ENCODE measurements at places on chromosomes 16 and 17.

- peak; percentile 45 for DNase-seq
Observed at GRCh38 chr17:64534187-64534586, 27.4 kb downstream of the CEP95 start.

GRCh38 chr16:22838681-22839080 is 24.7 kb downstream of the HS3ST2 start:
- DNase-seq: no peak

GRCh38 chr17:40266882-40267281 is 20.8 kb upstream of the CDC6 start:
- no peak for DNase-seq

DNA sequence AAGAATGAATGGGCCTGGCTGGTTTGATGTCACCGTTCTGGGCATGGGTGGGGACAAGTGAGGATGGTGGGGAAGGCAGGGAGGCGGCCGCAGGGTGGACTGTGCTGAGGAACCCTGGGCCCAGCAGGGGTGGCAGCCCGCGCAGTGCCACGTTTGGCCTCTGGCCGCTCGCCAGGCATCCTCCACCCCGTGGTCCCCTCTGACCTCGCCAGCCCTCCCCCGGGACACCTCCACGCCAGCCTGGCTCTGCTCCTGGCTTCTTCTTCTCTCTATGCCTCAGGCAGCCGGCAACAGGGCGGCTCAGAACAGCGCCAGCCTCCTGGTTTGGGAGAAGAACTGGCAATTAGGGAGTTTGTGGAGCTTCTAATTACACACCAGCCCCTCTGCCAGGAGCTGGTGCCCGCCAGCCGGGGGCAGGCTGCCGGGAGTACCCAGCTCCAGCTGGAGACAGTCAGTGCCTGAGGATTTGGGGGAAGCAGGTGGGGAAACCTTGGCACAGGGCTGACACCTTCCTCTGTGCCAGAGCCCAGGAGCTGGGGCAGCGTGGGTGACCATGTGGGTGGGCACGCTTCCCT is 6.5 kb upstream of the SERPINF1 start:
- DNase-seq: no peak

- peak; percentile 23 for DNase-seq
Observed at GRCh38 chr17:70254735-70255460, 85.6 kb downstream of the KCNJ2 start.

DNA sequence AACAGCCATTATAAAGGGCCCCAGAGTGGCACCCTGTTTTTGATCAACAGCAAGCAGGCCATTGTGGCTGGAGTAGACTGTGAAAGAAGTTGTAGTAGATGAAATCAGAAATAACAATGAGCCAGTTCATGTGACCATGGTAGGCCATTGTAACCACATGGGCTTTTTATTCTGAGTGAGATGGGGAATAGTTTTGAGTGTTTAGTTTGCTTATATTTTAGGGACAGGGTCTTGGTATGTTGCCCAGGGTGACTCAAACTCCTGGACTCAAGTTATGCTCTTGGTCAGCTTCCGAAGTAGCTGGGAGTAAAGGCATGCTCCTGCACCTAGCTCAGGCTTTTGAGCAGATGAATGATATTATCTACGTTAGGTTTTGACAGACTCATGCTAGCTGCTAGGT is 12.0 kb downstream of the CBFB start:
- no peak for DNase-seq

DNA sequence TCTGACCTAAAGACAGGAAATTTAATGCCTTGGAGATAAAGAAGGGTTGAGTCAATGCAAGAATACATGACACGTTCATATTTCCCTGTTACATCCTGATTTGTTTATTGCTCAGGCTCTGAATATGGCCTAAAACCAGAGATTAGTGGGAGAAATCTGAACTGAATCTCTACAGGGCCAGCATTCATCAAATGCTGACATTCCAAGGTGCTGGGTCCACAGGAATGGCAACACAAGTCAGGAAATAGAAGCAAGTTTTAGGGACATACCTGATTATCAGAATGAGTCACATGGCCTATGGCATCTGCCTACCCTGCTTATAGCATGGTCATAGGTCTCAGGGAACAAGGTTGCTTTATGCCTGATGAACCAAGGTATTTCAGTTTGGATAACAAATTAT is 117.4 kb upstream of the CES5A start:
- no peak for DNase-seq

DNA sequence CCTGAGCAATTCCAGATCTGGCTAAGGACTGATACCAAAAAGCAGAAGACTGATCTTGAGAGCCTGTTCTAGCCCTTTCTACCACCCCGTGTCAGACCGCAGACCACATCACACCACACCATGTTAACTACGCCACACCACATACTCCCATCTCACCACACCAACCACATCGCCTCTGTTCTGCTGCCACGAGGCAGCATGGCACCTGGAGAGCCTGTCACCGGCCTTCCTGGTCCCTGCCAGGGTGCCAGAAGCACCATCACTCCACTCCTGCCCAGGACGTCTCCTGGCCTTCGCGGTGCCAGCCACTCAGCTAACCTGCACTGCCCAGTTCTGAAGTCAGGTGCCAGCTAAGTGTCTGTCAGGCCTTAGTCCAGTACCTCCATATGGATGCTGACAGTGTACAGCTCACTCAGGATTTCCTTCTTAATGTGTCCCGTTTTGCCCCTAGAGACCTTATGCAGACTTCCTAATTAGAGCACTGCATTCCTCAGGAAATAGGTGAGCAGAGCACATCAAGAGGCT is 37.2 kb upstream of the BCAR1 start:
- DNase-seq: no peak

DNA sequence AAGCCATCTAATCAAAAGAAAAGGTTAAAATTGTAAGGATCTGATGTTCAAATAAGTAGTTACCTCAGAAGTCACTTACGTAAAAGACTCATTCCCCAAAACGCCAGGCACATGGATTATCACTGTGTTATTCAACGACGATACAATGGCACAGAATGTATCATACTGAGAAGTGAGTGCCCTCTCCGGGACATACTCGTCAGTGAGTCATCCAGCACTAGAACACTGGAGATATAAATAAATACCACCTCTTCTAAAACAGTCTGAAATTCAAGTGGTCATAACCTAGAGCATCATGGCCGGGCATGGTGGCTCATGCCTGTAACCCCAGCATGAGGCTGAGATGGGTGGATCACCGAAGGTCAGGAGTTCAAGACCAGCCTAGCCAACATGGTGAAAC is 24.9 kb downstream of the USP31 start:
- peak; percentile 68 for DNase-seq

DNA sequence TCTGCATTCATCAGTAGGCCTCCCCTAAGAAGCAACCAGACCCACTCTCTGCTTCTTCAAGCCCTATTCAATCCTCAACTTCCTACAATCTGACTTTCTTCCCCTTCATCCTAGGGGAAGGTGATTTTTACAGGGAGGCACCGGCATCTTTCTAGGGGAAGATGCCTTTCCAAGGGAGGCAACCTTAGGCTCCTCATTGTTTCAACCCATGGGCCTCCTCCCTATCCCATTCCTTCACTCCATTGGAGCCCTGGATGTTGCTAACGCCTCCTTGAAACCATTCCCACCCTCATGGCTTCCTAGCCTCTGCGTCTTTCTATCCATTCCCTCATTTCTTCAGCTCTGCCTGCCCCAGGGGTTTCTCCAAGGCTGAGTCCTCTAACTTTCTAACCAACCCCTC is 2.7 kb upstream of the CUEDC1 start:
- no peak for DNase-seq

DNA sequence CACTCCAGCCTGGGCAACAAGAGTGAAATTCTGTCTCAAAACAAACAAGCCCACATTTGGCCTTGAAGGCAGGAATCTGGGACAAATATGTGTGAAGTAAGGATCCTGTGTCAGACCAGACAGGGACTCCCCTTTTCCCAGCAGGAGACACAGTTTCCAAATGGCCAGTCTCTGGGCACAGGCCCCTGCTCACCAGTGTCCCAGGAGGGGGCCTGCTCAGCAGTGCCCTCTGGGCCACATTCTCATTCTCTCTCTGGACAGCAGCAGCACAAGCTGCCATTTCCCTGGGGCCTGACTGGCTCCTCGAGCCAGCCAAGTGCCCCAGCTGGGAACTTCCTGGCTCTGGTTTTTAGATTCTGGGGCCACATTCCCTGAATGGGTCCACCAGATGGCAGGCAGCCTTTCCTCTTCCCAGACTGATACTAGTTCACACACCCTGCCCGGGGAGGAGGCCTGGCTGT is 11.7 kb upstream of the MNT start:
- no peak for DNase-seq

DNA sequence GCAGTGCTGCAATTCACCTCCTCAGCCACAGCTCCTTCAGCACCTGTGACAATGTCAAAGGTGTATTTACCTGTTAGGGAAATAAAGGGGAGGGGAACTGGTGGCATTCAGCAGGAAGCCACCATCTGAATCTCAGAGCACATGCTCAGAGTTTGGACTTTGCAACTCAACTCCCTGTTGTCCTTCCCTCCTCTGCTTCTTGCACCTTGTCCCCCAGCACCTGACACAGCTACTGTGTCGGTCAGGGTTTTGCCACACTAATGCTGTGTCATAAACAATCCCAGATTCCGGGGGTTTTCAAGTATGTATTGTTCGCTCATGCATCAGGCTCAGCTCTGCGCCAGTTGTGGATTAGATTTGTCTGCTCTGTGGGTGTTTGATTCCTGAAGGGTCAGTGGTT is 43.7 kb downstream of the HSBP1 start:
- no peak for DNase-seq

- DNase-seq: no peak
Observed at GRCh38 chr16:49523435-49524159, 150.0 kb downstream of the C16orf78 start.

- no peak for DNase-seq
Observed at GRCh38 chr17:50957600-50958575, 91.7 kb upstream of the TOB1 start.

DNA sequence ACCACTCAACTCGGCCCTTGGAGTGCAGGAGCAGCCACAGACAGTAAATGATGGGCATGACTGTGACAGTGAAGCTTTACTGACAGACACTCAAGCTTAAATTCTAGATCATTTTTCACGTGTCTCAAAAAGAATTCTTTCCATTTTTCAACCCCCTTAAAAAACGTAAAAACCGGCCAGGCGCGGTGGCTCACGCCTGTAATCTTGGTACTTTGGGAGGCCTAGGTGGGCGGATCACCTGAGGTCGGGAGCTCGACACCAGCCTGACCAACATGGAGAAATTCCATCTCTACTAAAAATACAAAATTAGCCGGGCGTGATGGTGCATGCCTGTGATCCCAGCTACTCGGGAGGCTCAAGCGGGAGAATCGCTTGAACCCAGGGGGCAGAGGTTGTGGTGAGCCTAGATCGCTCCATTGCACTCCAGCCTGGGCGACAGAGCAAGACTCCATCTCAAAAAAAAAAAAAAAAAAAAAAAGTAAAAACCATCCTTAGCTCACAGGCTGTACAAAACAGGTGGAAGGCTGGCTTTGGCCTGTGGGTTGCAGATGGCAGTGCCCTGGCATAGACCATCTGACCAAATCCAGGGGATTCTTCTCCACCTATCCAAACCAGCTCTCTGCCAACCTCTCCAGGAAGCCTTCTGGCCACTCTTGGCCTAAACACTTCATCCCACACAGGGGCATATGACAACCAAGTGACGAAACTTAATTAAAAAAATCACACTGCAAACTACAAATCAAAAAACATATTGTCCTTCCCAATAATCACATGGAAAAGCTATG is 18.3 kb downstream of the TBC1D16 start:
- DNase-seq: no peak

- DNase-seq: peak; percentile 28
Observed at GRCh38 chr16:48408688-48409087, 23.5 kb upstream of the SIAH1 start.

- no peak for DNase-seq
Observed at GRCh38 chr17:63488851-63489250, 12.0 kb downstream of the ACE start.

GRCh38 chr17:10292057-10292937 is 80.5 kb downstream of the MYH13 start:
- peak; percentile 53 for DNase-seq

DNA sequence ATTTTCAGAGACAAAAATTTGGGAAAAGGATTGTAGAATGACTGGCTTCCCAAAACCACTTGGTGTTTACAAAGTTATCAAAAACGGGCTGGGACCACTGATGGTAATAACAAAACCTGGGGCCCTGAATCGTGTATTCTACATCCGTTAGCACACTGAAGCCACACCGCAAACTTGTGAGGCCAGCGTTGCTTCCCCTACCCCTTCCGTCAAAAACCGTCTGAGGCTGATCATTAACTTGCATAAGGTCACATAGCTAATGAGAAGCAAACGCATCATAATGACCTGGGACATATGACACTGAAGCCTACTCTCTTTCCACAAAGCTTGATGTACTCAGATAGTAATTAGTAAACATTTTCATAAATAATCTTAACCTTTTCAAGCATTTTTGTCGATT is 704.3 kb downstream of the MAF start:
- no peak for DNase-seq

DNA sequence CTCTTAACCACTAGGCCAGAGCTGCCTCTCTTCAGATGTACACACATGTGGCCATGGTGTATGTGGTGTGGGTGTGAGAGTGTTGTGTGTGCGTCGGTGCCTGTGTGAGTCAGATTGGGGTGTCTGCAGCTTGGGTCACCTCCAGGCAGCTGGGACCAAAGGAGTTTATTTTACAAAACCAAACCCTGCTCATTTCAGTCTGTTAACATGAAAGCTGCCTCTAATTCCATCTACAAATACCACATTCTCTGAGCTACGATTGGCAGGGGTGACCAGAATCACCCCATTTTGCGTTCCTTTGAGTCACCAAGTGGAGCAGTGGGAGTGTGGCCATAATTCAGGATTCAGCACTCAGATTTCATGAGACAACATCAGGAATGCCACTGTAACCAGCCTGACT is 105.3 kb downstream of the IRX5 start:
- DNase-seq: no peak

DNA sequence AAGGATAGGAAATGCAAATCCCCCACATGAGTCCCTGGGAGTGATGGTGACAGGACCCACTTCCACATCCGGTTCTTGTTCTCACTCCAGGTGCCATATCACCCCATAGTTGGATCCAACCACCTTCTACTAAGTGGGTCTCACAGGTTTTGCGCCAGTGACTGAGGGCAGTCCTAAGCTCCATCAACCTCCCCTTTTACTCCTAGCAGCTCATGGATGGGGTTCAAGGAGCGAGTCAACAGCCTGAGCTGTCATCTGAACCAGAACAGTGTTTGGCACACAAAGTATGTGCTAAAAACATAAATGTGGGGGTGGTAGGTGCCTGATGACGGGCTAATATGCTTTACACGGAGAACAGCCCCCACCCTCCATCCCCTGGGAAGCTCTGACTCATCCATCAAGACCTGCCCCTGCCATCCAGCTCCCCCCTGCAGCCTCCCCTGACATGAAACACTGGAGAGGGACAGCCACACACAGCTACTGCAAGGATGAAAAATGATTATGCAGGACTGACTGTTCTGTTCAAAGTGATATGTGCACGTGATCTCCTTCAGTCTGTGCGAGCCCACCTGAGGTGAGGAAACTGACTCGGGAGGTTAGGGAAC is 143.2 kb upstream of the CDH5 start:
- no peak for DNase-seq
